ENCODE measurements at places on chromosomes 6 and 20. TPM values are rescaled to one million over a fixed set of nuclear protein-coding genes. Genes with fewer than 3 reads are reported as not detected.

ADTRP gene
- 3.0 TPM for total RNA-seq

RGS17 gene
- total RNA-seq: 0.07 TPM

KIF6 gene
- not detected for total RNA-seq

SRSF3 gene
- total RNA-seq: 215 TPM

GINM1 gene
- total RNA-seq: 28.4 TPM

RIPOR2 gene
- total RNA-seq: 128 TPM

CPNE5 gene
- 18.1 TPM for total RNA-seq

TOX2 gene
- total RNA-seq: 5.8 TPM

MOXD1 gene
- total RNA-seq: 10.2 TPM

Measured in spleen (tissue), 13 donors.